ENCODE measurements at places on chromosomes 1 and 21. TPM values are rescaled to one million over a fixed set of nuclear protein-coding genes. Genes with fewer than 3 reads are reported as not detected.

GRCh38 chr1:86395751-86396497 is at the start of gene ODF2L:
Gene ODF2L (minus strand): TSS chr1:86396323. CDS start chr1:86387027, 9,296 bp downstream.
- DNase-seq, result peak; percentile 70

GRCh38 chr1:7679159-7679872 is 91.8 kb upstream of the VAMP3 start:
- DNase-seq, result no peak

The GPR25 gene
- polyA plus RNA-seq, result not detected

DNA sequence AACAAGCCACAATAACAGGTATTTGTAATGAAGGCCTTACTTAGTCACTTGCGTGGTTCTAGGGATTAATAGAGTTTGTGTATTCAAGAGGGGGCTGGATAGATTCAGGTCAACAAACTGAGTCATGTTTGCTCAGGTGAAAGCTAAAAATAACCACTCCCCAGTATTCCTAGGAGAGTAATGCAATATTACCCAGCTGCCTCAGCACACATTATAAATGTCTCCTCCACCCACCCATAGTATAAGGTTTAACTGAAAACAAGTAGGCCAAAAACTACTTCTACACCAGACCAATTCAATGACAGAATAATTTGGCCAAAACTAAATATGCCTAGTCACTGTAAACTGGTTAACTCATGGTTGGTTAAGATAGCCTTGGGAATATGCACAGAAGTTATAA is 34.4 kb downstream of the WLS start:
- no peak for DNase-seq

DNA sequence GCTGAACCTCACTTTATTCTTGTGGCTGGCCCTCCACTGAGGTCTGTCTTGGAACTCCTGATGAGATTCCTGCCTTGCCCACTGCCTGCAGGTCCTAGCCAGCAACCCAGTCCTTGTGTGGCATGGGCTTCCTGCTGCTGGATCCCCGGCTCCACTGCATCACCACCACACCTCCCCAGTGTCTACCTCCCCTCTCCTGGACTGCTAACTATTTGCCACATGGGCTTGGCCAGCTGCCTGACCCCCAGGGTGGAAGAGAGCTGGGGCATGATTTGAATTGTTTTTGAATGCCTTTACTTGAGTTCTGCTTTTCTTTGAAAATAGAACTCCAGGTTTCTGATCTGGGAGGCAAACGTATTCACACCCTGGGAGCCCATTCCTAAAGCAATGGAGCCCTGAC is 41.2 kb downstream of the SPAG17 start:
- no peak for DNase-seq

The NTRK1 gene
- 1.8 TPM for polyA plus RNA-seq

GRCh38 chr1:4062992-4063391 is 162.9 kb upstream of the C1orf174 start:
- no peak for DNase-seq

DNA sequence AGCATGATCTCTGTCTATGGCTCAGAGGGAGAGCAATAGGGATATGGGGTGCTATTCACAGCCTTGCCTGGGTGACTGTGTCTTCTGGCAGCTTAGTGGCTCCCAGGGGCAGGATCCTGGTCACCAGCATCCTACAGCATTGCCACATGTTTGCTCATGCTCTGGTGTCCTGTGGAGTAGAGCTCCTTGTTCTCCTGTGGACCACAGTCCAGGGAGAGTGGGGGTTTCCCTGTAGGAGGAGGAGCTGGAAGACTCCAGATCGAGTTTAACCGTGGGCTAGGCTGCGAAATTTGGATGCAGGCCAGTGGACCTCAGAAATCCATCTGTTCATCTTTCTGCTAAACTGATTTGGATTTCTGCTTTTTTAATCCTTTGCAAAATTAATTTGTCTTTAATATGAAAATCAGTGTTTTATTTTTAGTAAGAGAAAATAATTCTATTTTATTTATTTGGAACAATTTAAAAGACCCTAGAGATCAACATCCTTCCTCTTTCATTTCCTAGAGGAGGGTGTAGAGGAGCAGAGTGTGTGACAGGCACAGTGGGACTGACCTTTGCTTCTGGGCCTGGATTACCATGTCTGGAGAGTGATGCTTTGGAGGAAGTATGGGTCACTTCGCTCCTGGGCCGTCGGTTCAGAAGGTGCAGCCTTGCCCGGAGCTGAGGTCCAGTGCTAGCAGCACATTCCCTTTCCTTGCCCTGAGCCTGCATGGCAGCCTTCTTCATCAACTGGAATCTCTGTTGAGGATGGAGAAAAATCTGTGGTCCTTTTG is 17.4 kb downstream of the ADARB1 start:
- DNase-seq, result no peak

GRCh38 chr1:51744506-51745303 is 127.8 kb downstream of the OSBPL9 start:
- DNase-seq, result no peak

GRCh38 chr1:2445162-2445822 is 30.8 kb upstream of the PLCH2 start:
- no peak for DNase-seq

DNA sequence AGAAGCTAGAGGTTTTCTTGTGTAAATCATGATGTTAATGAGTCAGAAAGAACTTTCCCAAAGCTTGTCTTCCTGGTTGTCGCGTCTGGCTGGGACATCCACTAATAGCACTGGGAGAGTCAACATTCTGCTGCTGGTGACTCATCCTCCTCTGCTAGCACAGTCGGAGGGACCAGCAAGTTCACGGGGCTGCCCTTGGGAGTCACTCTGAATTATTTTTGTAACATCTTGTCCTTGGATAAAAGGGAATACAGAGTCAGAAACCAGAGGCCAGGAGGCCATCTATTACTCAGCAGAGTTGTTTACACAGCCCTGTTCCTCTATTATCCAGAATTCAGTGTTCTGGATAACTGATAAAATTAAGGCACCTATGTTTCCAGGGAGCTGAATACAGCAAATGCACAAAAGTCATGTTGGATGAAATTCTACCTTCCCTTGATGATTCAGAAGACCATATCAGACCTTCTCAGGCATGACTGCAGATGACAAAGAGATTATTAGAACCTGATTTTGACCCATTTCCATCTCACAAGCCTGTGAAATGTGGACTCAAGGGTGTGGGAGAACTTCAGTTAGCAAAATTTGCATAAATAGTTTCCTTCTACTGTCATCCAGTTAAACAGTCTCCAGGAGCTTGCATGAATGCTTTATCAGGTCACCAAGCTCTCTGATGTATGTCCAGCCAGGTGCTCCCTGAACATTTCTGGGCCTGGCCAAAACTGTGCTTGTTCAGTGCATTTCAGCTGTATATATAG is 68.1 kb downstream of the JAK1 start:
- peak; percentile 36 for DNase-seq

- DNase-seq, result no peak
These were observed 31.2 kb upstream of the KDM4A start for GRCh38 chr1:43618521-43619313.

- DNase-seq, result no peak
These were observed 7.0 kb upstream of the USP25 start for GRCh38 chr21:15722591-15723324.

The S100A11 gene
- 215 TPM for polyA plus RNA-seq

The CELA2A gene
- 0.35 TPM for polyA plus RNA-seq

- no peak for DNase-seq
These were observed 22.3 kb upstream of the AGPAT3 start for GRCh38 chr21:43842742-43843141.

DNA sequence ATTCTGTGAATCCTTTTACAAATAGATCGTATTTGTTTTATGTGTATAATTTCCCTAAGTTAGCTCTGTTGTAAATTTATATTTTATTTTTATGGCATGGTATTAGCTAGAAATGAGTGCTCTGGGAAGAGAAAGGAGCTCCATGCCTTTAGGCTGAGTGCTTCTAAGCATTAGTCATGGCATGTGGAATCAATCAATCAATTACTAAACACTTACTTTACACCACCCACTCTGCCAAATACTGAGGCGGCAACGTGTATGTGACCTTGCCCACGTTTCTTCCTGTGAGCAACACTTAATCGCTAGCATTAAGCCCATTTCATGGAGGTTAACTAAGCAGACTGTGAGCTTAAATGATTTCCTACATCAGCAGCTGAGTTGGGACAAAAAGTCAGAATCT is 7.2 kb upstream of the BECN2 start:
- DNase-seq, result no peak

GRCh38 chr1:214641214-214641895 is 38.4 kb downstream of the CENPF start:
- DNase-seq, result no peak

DNA sequence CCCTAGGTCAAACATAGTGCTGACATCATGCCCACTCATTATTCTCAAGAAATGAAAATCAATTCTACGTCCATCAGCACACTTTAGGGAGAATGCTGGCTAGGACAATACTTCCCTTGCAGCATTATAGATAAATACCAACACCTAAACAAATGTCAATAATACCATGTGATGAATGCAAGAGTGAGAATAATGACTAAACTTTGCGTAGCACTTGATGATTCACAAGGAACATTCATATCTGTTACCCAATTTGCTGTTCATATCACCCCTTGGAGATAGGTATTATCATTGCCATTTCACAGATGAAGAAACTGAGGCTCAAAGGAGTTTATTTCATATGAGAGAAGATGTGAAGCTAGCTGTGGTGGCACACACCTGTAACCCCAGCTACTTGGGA is 24.8 kb upstream of the EPS15 start:
- no peak for DNase-seq

- no peak for DNase-seq
These were observed 76.5 kb upstream of the DESI2 start for GRCh38 chr1:244576259-244576892.

The GUCA2A gene
- polyA plus RNA-seq, result not detected

GRCh38 chr1:83860490-83861221 is 138.3 kb downstream of the TTLL7 start:
- DNase-seq, result peak; percentile 56

The PLEKHA6 gene
- 45.5 TPM for polyA plus RNA-seq

The TIMM17A gene
- polyA plus RNA-seq, result 61.0 TPM

The CACNA1S gene
- polyA plus RNA-seq, result 0.57 TPM

The KIF2C gene
- 26.5 TPM for polyA plus RNA-seq

DNA sequence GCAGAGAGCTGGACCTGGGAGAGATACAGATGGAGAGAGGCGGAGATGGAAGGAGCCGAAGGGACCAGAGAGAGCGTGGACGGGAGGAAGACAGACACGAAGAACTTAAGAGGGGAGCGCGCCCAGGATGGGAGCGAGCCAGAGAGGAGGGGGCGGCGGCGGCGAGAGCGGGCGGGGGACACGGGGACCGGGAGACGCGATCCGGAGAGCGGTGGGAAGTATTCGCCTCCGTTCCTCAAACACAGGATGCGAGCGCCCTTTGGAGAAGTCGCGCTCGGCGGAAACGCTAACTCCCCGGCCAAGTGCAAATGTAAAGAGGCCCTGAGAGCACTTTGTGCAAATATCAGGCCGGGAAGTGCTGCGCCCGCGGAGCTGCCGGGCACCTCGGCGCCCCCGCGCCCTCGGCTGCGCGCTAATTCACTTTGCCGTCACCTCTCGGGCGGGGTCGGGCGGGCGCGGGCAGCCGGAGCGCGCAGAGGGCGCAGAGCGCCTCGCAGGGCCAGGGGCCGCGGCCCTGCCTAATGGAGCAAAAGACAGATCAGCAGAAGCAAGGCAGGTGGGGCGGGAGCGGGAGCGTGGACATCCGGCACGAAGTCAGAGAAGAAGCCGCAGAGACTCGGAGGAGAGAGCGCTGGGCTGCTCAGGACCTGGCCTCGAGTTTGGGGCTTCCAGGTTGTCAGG is 281.2 kb downstream of the RRAGC start:
- no peak for DNase-seq

- DNase-seq, result no peak
These were observed 70.4 kb downstream of the UBR4 start for GRCh38 chr1:19139711-19140110.

GRCh38 chr1:84538599-84538998 is 32.2 kb upstream of the GNG5 start:
- no peak for DNase-seq

The DPM3 gene
- 64.7 TPM for polyA plus RNA-seq

DNA sequence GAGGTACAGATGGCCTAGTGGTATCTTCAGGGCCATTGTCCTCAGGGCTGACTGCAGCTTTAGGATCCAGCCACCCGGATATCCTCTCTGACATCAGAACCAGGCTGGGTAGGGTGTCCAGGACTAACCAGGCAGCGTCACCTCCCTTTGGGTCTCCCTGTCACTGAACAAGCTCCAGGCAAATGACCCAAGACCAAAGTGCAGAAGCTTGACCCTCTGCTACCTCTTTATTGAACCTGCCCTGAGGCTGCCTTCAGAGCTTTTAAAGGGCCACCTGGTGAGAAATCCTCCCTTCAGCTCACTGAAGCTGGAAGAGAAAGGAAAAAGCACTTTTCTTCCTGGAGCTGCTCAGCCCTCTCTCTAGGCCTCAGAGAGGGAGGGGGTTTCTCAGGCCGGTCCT is 79.1 kb upstream of the VAMP3 start:
- no peak for DNase-seq

DNA sequence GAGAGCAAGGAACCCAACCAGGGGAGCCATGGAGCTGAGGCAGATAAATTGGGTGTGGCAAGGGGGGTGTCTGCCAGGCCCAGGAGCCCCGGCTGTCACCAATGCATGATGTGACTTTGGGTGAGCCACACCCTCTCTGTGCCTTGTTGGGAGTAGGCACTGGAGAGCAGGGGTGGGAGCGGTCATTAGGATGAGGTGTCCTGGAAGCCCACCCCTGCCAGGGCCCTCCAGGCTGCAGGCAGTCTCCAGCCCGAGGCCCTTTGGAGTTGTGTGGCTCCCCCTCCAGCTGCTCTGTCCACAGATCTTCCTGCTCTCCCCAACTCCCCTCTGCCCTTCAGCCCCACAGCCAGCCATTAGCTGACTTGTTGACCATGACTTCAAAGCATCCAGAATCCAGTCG is 11.4 kb downstream of the MX2 start:
- DNase-seq, result no peak

DNA sequence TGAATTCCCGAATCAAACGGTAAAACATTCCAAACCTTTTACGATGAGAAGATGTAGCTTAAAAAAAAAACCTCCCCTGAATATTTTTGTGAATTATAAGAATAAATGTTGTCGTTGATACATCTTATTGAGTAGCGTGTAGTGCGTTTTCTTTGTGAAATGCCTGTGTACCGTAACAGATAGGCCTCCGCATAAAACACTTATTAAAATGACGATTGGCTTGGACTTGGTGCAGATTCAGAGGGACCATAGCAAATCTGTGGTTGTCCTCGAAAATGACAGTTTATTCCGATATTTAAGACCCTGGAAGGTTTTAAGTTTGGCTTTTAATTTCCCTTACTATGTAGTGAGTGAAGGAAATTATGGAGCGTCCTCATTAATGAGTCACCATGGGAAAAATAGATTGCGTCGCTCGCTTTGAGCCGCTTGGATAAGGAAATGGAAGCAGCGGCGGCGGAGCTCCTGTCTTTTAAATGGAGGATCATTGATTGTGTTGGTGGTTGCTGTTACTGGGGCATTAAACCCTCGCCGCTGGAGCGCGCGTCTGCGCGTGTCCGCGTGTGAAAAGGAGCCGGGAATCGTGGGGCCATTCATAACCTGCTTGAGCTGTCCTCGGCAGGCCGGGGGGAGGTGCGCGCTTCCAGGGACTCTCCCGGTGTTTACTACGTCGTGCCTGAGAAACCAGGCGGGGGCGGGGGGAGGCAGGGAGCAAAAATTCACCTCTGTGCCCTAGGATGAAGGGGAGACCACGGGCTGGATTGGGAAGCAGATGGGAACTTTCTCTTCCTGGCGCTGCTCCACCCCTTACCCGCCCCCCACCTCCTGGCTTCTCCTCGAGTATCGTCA is 1.6 kb downstream of the SPEN start:
- no peak for DNase-seq

The OR2T27 gene
- not detected for polyA plus RNA-seq

- DNase-seq, result no peak
These were observed 2.8 kb upstream of the TSEN15 start for GRCh38 chr1:184048561-184049240.

The CLIC6 gene
- polyA plus RNA-seq, result 2.1 TPM

The LRRC71 gene
- polyA plus RNA-seq, result 0.33 TPM

GRCh38 chr1:43270421-43271095 is 775 bp downstream of the TMEM125 start:
- no peak for DNase-seq
